ENCODE measurements at places on chromosomes 4 and X.
A peak's percentile ranks its signal among the peaks of the same experiment; 100 is the strongest.

- no peak for DNase-seq
Measured at GRCh38 chr4:168528131-168528949, 31.5 kb downstream of the PALLD start.

GRCh38 chr4:152258391-152258790 is 277.5 kb downstream of the FBXW7 start:
- no peak for DNase-seq

DNA sequence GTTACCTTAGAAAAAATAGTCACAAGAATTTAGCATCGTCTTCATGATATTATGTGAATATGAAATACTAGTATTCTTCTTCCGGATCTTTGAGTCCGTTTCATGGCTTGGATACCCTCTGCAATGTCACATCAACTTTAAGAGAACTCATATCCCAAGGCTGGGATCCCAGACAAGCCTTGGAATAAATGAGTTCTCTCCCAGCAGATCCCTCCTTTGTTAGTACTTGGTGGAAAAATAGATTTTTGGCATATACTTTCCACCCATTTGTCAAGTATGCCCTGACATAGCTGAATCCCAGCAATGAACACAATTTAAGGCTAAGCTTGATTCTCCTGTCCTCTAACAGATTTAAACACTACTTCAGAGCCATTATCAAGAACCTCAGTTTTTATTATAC is 144.5 kb downstream of the PPARGC1A start:
- no peak for DNase-seq

GRCh38 chrX:123408821-123409737 is 225.0 kb downstream of the GRIA3 start:
- DNase-seq = no peak

DNA sequence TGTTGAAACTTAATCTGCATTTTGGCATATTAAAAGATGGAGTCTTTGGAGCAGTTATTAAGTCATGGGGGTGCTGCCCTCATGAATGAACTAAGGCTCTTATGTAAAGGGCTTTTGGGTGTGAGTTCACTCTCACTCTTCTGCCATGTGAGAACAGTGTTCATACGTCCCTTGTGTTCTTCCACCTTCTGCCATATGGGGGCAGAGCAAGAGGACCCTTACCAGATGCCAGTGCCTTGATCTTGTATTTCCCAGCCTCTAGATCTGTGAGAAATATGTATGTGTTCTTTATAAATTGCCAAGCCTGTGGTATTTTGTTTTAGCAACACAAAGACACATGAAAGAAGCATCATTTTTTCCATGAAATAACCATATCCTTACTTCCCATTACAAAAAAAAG is 213.9 kb downstream of the SPOCK3 start:
- no peak for DNase-seq

- no peak for DNase-seq
Measured at GRCh38 chr4:6575503-6576240, 683 bp downstream of the MAN2B2 start.

DNA sequence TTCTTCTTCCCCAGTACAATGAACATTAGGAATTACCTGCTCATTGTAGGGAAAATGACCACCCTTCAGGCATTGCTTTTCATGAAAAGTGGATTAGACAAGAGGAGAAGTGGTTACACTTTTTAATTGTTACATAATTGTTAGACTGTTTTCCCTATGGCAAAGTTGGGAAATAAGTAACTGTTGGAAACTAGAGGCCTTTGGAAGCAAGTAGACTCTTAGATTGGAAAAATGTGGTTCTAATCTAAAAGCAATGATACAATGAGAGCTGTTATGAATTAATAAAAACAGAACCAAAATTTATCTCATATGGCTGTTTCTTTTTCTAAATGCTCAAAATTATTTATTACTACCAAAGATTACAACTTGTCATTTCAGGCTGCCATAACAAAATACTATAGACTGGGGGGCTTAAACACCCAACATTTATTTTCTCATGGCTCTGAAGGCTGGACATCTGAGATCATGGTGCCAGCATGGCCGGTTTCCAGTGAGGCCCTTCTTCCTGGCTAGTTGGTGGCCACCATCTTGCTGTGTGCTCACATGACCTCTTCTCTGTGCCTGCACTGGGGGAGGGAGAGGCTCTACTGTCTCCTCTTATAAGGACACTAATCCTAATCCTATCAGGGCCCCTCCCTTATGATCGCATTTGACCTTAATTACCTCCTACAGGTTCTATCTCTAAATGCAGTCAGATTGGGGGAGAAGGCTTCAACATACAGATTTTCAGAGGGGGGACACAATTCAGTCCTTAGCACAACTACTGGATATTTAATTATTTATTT is 12.5 kb downstream of the CC2D2A start:
- DNase-seq = no peak

GRCh38 chr4:23384741-23385140 is 505.1 kb downstream of the PPARGC1A start:
- DNase-seq = no peak

- DNase-seq = no peak
Measured at GRCh38 chr4:105710678-105711077, 2.1 kb downstream of the GSTCD start.

DNA sequence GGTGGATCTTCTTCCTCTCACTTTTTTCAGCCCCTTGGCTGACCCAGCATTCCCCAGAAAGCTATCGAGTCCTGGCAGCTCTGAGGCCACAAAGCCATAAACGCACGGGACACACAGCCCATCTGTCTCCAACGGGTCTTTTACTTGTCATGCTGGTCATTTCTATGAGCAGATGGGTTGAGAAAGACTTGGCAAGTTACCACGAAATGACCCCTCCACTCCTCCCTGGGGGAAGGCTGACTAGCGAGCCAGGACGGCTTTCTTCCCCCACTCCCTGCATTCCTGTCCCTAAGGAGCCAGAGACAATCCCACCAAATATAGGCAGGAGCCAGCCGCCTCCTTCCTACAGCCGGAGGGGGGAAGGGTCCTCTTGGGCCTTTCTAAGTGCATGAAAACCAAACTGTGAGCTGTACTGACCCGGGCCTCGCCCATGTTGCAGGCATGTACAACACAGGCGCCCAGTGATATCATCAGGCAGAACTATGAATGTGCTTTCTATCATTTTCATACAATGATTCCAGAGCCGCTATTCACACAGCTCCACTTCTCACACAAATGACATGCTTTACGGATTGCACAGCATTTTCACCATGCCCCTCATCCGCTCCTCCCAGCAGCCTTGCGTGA is 28.6 kb downstream of the AFAP1 start:
- no peak for DNase-seq

- no peak for DNase-seq
Measured at GRCh38 chr4:173801361-173801760, 271.3 kb upstream of the HAND2 start.

DNA sequence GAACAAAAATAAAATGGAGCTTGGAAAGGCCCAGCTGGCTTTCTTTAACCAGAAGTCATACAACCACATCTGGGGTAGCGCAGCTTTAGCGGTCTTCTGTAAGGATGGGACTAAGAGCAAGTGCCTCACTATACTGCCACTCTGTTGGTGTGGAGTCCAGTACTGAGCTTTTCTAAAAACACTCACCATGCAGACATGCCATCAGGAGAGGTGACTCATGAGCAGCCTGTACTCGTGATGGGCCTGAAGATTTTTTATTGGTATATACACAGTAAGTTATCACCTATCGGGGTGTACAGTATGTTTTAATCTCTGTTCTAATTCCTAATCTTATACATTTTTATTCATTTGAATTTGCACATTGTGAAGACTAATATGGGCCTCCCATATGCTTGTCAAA is 9.6 kb downstream of the PPP3CA start:
- no peak for DNase-seq

DNA sequence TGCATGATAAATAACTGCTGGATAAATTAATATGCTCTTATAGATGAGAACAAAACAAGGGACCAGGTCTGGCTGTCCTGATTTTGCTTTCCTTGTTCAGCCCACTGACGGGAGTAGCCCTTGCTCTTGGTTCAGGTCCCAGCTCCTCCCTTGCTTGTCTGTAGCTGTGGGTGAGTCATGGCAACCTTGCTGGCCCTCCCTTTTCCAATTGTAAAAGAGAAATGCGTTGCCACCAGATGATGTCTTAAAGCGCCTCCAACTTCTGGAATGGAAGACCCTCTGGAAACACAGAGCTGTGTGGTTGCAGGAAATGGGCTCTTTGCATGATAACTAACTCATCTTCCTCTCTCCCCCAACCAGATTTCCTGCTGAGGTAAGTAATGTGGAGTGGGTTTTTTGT is 171.4 kb downstream of the AASDH start:
- no peak for DNase-seq

DNA sequence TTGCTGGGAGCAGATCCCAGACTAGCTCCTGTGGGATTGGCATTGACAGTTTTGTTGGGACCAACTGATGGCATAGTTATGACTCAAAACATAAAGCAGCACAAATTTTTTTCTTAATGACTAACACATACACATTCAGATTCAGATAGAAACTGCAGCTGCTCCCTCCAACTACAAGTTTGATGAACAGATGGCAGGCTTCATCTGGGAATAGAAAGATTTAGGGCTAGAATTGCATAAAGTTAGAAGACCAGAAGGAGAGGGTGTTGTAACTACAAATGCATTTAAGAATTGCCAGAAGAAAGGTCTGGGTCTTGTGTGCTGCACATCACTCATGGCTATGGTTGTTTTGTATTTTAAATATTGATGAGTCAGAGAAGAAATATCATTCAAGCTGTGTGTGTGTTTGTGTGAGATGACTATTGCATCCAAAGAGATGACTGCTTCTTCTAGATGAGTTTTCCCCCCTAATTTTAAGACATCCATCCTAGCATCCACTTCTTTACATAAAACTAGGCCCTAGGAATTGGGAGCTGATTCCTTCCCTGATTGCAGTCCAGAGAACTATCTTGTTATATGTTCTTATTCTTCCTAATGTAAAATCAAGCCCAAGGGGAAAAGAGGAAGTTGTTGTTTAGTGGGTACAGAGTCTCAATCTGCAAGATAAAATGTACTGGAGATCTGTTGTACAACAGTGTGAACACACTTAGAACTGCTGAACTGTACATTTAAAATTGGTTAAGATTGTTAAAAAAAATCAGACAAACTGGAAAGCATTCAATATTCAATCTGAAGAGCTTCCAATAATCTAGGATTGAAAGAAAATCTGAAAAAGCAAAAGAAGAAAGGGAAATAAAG is 175.1 kb downstream of the PARM1 start:
- DNase-seq = no peak

- no peak for DNase-seq
Measured at GRCh38 chr4:10158333-10158942, 41.8 kb upstream of the WDR1 start.

GRCh38 chrX:20265221-20265725 is 1.4 kb downstream of the RPS6KA3 start:
- DNase-seq = peak; percentile 40

DNA sequence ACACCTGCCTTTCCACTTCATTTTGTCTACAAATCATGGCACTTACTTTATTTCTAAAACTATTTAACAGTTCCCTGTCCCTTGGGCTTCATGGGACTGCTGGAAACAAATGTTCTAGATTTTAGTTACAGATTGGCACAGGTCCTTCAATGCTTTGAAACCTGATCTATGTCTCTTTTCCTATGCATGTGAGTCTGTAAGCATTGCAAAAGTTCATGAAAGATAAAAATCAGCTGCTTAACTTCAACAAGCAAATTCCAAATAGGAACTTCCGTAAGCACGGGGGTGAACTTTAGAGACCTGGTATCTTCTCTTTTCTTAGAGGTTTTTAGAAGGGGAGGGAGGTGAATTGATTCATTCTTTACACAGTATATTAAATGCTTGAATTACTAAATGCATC is 9.5 kb downstream of the LGI2 start:
- no peak for DNase-seq

DNA sequence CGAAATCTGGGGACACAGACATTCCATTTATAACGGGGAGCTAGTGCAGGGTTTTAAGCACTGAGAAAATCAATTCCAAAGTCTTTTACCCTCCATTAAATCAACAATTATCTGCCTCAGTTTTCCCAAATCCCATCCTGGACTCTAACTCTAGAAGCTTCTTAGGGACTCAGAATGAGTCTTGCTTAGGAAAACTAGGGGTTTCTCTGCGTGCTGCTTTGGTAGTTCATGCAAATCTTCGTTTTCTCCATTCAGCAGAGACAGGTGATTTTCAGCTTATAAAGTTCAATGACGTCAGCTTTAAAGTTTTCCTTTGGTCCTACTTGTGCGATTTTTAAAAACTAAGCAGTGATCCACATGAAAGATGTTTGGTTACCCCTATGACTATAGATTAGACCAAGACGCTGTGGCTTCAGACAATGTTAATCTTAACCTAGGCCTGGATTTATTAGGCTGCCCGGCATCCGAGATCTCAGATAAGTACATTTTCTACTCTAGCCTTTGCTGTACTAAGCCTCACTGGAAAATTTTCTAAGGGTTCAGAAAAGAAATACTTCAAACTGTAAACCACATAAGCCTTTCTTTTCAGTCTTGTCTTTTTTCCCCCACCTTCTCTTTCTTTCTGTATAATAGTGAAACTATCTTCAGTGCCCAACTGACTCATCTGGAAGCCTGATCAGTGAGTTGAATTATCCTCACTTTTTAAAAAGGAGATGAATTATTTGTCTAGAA is 121.4 kb upstream of the GATB start:
- no peak for DNase-seq

GRCh38 chrX:102959471-102959870 is 22.4 kb downstream of the RAB40AL start:
- no peak for DNase-seq

DNA sequence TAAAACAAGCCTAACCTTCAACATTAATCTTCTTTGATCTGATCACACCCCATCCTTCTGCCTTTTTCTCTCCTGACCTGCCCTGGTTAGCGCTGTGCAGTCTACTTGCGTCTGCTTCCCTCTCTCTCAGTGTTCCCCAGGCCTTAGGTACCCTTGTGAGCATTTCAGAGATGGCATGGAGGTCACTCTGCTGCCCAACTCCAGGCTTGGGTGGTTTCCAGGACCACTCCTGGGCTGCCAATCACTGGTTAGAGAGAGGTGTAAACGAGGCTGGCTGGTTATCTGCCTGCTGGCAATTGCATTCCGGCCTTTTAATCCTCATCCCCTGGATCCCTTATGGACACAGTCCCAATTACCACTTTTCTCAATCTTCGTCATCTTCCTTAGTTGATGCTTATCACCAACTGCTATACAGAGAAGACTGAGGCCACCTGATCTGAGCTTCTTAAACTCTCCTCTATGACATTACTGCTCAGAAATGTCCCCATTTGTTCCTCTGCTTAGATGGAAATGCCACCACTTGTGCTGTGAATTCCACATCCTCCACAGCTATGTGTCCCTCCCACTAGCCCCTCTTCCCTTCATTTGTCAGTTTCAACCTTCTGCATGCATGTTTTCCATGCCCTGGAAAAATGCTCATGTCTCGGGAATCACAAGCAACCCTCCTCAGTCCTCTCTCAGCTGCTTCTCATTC is 29.0 kb upstream of the BCLAF3 start:
- no peak for DNase-seq

- DNase-seq = no peak
Measured at GRCh38 chr4:3529363-3529762, 2.9 kb downstream of the LRPAP1 start.

GRCh38 chr4:7703688-7704087 is 236.0 kb downstream of the AFAP1 start:
- DNase-seq = no peak

DNA sequence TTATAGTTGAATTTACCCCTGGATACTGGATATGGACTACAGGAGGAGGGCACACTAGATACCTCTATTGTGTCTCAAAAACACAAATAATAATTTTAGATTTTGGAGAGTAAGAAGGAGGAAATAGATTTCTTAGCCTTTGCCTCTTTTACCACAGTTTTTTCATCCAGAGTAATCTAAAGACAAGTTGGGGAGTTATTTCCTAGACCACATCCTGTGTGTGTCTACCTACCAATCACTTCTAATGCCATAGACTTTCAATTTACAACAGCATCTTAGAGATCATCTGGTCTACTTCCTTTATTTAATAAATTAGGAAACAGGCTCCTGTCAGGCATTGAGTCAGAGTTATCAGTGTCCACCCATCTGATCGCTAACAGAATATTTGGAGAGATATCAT is 191.5 kb downstream of the EDA start:
- no peak for DNase-seq

Data from activated gamma-delta T cell treated with Interleukin-2 at 50 U/mL for 16 hours (primary cell).